Transverse colon (tissue), 4 donors: ENCODE measurements at places on chromosomes 13 and 19. TPM values are rescaled to one million over a fixed set of nuclear protein-coding genes. Genes with fewer than 3 reads are reported as not detected.
A peak's percentile ranks its signal among the peaks of the same experiment; 100 is the strongest.

GNG7 gene
- total RNA-seq, result 5.7 TPM

ZNF546 gene
- total RNA-seq, result 1.1 TPM

GRCh38 chr19:1416014-1416841 is 8.8 kb downstream of the DAZAP1 start:
- DNase-seq, result no peak

DNA sequence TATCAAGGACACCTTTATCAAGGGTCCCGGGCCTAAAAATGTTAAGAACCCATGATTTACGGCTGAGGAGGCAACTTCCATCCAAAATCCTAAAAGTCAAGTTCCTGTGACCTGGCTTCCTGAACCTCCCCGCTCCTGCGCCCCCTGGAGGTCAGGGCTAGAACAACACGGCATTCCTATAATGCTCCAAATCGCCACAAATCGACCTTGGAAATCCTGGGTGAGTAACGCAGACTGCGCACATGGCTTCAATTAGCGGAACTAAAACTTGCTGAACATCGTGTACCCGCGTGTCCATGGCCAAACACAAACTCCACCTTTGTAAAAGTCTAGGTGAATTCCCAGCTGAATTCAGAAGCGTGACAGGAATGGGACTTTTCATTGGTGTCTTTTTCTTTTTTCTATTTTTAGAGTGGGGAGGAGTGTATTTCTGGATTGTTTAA is 4.3 kb upstream of the C5AR1 start:
- DNase-seq, result peak; percentile 76
